Stimulated activated naive B cell treated with anti-CD40 and anti-IgM and Interleukin-4, amounts not matched to agents 10 μg/mL and 1 μg/mL and 100 μg/mL, for 72 hours (primary cell): ENCODE measurements at places on chromosomes 6 and 20.

DNA sequence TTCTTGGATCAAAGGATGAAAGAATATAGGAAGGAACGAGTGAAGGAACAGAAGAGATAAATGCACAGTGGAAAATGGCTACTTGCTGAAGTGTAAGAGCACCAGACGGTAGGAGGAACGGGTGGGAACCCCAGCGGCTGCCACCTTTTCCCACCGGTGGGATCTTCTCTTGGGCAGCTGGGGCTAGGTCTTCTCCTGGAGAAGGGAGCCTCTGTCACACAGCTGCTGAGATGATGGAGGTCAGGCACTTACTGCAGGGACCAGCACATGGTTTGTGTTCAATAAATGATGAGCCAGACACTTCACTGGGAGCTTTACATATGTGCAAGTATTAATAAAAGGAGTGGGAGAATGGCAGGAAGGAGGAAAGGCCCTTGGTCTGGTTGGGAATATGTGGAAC is 123.7 kb downstream of the AGPAT4 start:
- no peak for DNase-seq

DNA sequence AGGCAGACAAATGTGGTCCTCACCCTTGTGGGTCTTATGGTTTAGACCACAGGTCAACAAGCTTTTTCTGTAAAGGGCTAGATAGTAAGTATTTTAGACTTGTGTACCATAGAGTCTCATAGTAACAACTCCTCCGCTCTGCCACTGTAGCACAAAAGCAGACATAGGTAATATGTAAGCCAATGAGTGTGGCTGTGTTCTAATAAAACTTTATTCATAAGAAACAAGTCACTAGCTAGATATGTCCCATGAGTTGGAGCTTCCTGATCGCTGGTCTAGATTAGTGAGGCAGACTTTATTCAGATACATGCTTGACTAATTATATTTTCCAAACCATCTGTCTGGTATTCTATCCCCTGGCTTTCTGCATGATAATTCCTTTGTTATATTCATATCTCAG is 196.4 kb upstream of the TSHZ2 start:
- DNase-seq = no peak

DNA sequence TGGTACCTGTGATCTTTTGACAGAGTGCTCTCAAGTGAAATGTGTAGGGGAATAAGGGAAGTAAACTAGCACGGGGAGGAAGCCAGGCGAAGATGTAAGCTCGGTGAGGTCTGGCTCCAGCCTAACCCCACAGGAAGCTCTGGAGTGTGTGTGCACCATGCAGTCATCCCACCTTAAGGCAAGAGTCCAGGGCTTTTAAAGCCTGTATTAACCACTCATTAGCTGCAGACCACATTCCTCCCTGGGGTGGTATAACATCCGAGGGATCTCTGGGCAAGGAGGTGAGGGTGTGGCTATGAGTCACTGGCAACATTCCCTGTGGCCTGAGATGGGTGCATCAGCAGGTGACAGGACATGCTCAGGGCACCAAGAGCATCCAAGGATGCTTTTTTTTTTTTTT is 12.5 kb upstream of the RANBP9 start:
- no peak for DNase-seq

- no peak for DNase-seq
Measured at GRCh38 chr6:100753421-100753820, 127.7 kb downstream of the ASCC3 start.

DNA sequence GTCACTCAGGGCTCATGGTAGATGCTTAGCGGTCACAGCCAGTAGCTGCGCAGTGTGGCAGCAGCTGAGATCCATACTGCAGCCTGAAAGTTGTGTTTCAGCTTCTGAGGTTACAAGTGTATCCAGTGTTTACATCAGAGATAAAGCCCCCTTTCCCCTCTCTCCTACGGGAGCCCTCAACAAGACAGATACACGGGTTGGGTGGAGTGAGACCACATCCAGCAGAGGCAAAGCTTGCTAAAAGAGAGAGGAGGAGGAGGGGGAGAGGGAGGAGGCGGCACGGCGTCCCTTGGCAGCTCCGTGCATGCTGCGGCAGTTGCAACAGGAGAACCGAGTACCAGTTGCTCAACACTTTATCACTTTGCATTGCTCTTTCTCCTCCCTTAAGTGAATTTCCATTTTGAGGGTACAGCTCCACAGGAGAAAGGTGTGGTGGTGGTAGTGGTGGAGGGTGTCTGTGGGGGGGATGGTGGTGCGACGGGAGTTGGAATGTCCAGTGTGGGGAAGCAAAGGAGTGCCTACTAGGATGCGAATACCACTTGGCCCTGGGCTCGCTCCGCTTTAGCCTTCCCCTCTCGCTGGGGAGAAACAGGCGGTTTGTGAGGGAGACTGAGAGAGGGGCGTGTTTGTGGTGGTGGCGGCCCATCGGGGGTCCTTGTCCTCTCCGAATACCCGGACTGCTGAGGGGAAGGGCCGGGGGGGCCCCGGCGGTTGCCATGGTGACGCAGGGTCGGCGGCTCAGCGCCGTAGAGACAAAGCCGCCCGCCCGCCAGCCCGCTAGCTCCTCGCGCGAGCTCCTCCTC is 405 bp upstream of the RNF182 start:
- peak; percentile 34 for DNase-seq

GRCh38 chr6:36581716-36582115 is 12.4 kb upstream of the SRSF3 start:
- no peak for DNase-seq

DNA sequence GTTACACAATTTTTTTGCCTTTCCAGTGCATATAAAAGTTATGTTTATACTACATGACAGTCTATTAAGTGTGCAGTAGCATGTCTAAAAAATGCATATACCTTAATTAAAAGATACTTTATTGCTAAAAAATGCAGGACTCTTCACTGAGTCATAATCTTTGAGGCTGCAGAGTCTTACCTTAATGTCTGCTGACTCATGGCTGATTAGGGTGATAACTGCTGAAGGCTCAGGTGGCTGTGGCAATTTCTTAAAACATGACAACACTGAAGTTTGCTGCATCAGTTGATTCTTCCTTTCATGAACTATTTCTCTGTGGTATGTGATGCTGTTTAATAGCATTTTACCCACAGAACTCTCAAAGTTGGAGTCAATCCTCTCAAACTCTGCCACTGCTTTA is 19.1 kb downstream of the ZSCAN23 start:
- DNase-seq = no peak

DNA sequence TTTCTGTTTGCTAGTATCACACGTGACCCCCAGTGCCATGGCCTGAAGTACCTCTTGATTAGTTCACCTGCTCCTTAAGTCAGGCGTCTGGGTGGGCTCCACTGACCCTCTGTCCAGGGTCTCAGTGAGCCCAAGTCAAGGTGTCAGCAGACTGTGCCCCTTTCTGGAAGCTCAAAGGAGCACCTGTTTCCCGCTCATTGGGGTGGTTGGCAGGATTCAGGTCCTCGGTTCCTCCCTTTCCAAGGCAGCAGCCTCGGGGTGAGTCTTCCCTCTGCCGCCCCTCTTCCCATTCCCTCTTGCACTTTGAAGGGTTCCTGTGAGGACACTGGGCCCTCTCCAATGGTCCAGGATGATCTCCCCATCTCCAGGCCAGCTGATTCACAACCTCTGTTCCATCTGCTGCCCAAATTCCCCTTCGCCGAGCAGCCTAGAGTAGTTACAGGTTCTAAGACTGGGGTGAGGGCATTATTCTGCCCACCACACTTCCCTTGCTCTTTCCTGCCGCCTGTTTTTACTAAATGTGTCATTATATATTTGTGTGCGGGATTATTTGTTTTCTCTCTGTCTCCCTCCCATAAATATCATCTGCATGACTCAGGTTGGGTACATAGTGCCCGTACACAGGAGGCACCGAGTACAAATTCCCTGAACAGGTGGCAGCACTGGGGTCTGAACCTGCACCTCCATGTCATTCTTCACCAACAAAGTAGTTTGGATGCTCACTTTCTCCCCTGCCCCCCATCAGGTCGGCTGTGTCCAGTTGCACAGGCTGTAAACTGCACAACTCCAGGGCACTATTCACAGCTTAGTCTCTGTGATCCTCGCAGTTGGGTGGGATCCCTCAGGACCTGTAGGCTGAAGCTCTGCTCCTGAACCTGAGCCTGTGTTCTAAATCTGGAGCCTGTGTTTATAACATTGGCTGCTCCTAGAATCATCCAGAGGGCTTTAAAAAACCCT is 58.5 kb downstream of the RBM38 start:
- no peak for DNase-seq

DNA sequence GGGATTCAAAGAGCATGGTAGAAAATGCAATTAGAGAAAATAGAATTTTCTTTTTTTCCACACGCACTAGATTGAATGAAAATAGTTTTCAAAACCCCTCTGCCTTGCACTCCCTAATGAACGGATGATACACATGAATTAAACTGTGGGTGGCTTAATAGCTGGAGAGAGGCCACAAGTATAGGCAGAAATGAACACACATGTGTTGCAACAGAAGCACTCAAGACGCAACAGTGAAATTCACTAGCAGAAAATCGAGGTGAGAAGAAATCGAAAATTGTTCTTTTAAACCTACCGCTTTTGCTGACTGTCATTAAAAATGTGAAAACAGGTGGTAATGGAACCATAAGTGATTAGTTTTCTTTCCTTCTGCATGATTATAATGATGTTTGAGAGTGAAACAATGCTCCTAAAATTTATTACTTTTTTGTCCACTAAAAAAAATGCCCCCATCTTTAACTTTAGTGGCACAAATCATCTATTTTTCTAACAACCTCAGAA is 80.1 kb upstream of the SHLD1 start:
- no peak for DNase-seq

- DNase-seq = no peak
Measured at GRCh38 chr6:131163886-131164285, 28.6 kb downstream of the AKAP7 start.

DNA sequence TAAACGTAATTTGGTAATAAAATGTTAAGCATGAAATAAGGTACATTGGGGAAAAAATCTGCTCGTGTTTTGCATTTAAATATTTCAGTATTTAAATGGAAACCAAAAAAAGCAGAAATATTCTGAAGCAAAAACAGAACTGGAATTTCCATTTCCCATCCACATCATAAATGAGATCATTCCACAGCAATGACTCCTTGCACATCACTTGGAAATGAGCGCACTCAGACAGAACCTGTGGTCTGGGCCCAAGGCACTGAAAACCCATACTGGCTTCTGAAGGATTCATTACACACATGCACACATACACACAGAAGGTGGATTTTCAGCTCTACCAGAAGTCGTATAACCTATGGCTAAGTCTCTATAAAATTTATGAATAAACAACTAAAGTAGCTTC is 174.8 kb downstream of the IBTK start:
- no peak for DNase-seq

- DNase-seq = no peak
Measured at GRCh38 chr6:69790629-69791028, 6.2 kb downstream of the LMBRD1 start.

GRCh38 chr6:161073930-161074329 is 82.4 kb downstream of the MAP3K4 start:
- DNase-seq = no peak

- no peak for DNase-seq
Measured at GRCh38 chr6:106511288-106512047, 117.8 kb downstream of the RTN4IP1 start.

GRCh38 chr6:20946022-20946421 is 411.8 kb downstream of the CDKAL1 start:
- DNase-seq = peak; percentile 4

- DNase-seq = no peak
Measured at GRCh38 chr6:122059918-122060317, 339.5 kb upstream of the HSF2 start.

GRCh38 chr6:20126789-20127653 is 85.2 kb downstream of the MBOAT1 start:
- peak; percentile 8 for DNase-seq

DNA sequence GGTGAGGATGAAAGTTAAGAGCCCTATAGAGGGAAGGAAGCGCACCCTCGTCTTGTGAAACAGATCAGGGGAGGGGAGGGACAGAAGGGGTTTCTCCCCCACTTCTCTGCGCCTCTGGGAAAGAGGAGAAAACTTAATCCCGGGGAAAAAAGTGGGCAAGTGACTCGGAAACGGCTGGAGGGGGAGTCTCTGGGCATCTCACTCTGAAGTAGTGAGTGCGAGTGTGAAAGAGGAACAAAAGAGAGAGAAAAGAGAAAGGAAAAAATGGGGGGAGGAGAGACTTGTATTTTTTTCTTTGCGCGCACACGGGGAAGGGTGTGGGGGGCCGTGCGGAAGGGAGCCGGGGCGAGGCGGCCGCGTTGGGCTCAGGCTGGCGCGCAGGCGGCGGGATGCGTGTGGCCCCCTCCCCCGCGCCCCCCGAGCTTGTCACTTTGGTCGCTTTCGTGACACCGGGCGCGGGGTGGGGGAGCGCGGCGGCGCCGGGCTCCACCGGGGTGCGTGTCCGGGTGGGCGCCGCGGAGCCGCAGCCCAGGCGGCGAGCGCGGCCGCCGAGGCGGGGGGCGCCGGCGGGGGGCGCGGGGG is 454 bp downstream of the L3MBTL3 start:
- DNase-seq = peak; percentile 16

DNA sequence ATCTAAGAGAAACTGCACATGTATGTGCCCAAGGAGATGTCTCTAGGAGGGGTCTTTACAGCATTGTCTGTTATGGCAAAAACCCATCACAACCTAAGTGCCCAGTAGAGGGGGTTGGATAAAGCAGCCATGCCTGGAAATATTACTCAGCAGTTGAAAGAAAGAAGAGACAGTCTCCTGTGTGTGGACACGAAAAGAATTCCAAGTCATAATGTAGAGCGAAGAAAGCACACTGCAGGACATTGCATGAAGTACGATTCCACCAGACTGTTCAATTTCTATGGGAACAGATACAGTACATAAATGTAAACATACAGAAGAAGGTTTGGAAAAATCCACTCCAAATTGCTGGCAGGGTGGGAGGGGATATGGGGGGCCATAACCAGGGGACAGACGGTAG is 7.3 kb upstream of the TGM2 start:
- DNase-seq = no peak

- no peak for DNase-seq
Measured at GRCh38 chr6:25541228-25541627, 110.8 kb upstream of the SCGN start.

GRCh38 chr6:88650029-88650619 is 313.3 kb downstream of the RNGTT start:
- DNase-seq = no peak

GRCh38 chr6:134436281-134436815 is 118.4 kb upstream of the SGK1 start:
- peak; percentile 38 for DNase-seq

GRCh38 chr20:46713957-46714834 is 4.7 kb downstream of the SLC2A10 start:
- DNase-seq = no peak

GRCh38 chr6:7859591-7859990 is 51.0 kb downstream of the TXNDC5 start:
- no peak for DNase-seq

DNA sequence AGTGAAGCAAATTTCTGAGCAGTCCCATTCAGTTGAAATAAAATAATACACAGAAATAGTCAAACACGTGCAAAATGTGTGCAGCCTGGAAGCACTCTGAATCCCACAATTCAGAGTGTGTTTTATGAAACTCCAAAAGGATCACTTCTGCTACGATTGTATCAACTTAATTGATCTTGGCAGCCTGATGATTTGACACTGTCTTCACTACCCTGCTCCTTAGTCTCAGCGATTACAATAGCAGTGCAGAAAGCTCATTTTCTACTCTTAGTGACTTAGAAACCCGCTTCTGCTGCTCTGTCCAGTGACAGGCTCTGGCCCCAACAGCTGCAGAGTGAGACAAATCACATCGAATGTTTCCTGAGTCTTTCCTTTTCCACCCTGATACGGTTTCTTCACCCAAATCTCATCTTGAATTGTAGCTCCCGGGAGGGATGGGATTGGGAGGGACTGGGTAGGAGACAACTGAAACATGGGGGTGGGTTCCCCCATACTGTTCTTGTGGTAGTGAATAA is 16.2 kb upstream of the EMILIN3 start:
- no peak for DNase-seq

GRCh38 chr20:44955270-44955669 is 4.9 kb downstream of the TOMM34 start:
- no peak for DNase-seq
